A549 treated with DMSO at 1 μM for 4 hours (cell line): ENCODE measurements at places on chromosomes 3 and 15. TPM values are rescaled to one million over a fixed set of nuclear protein-coding genes. Genes with fewer than 3 reads are reported as not detected.

SLITRK3 gene
- not detected in 5 replicates for total RNA-seq

STARD9 gene
- total RNA-seq, result 1.2 to 2.0 TPM (median 1.8 TPM) in 5 replicates

CPN2 gene
- not detected in 5 replicates for total RNA-seq

PLS1 gene
- total RNA-seq, result 10.9 to 17.6 TPM (median 14.9 TPM) in 5 replicates

LRRC31 gene
- total RNA-seq, result 0.05 TPM in 1 of 5 replicates, not detected in the others

GCNT3 gene
- total RNA-seq, result 156 to 216 TPM (median 179 TPM) in 5 replicates

C3orf52 gene
- 10.6 to 17.7 TPM (median 15.1 TPM) in 5 replicates for total RNA-seq

RAB27A gene
- total RNA-seq, result 7.9 to 11.8 TPM (median 10.6 TPM) in 5 replicates

SAMD7 gene
- total RNA-seq, result not detected in 5 replicates

CGNL1 gene
- total RNA-seq, result 1.6 to 2.4 TPM (median 2.0 TPM) in 5 replicates

TIGIT gene
- total RNA-seq, result not detected in 5 replicates

PARL gene
- 62.4 to 68.8 TPM (median 66.7 TPM) in 5 replicates for total RNA-seq

BCL2A1 gene
- total RNA-seq, result 16.7 to 27.1 TPM (median 19.4 TPM) in 5 replicates

CSPG5 gene
- total RNA-seq, result 0.77 to 1.3 TPM (median 1.0 TPM) in 5 replicates
